ENCODE measurements at places on chromosomes 5 and 9. TPM values are rescaled to one million over a fixed set of nuclear protein-coding genes. Genes with fewer than 3 reads are reported as not detected.

Gene CA9
- polyA plus RNA-seq, result 9.5 TPM

Gene LRRC19
- not detected for polyA plus RNA-seq

Gene NINJ1
- polyA plus RNA-seq, result 16.5 TPM

Gene ADRA1B
- 0.23 TPM for polyA plus RNA-seq

Gene MARCOL
- polyA plus RNA-seq, result not detected

Gene SLIT3
- polyA plus RNA-seq, result 10.1 TPM

Gene FSD1L
- 3.4 TPM for polyA plus RNA-seq

Gene KLF9
- 4.5 TPM for polyA plus RNA-seq

GRCh38 chr9:3646226-3646625 lies 120.4 kb upstream of the RFX3 start:
- H3K36me3 ChIP-seq, result no peaks in the 10 kb centered on the region
- H3K27me3 ChIP-seq, result no peaks in the 10 kb centered on the region
- H3K4me1 ChIP-seq, result no peaks in the 10 kb centered on the region

GRCh38 chr9:75505654-75506053 lies 384.8 kb upstream of the PCSK5 start:
- no peak overlapping the region for H3K27ac ChIP-seq
- no peaks in the 10 kb centered on the region for H3K36me3 ChIP-seq
- DNase-seq, result no peak
- H3K4me3 ChIP-seq, result no peak overlapping the region
- no peaks in the 10 kb centered on the region for H3K4me1 ChIP-seq

DNA sequence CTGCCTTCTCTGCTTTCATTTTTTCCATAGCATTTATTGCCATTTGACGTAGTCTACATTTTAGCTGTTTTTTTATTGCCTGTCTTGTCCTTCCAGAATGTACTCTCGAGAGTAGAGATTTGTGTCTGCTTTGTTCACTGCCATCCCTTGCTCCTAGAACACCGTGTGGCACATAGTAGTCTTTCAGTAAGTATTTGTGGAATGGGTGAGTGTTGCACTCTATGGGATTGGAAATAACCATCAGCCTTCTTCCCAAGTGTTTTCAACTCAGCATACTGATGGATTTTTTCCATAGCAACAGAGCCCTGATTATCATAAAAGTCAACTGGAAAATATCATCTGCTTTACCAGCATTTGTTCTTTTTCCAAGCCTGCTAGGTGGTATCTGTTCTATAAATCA lies 462.6 kb downstream of the ENC1 start:
- H3K4me1 ChIP-seq, result peaks cover 1% of the 10 kb centered on the region
- H3K36me3 ChIP-seq, result no peaks in the 10 kb centered on the region
- H3K4me3 ChIP-seq, result no peak overlapping the region
- H3K27me3 ChIP-seq, result no peaks in the 10 kb centered on the region
- no peak for DNase-seq
- H3K27ac ChIP-seq, result no peak overlapping the region

- no peaks in the 10 kb centered on the region for H3K4me1 ChIP-seq
- no peak overlapping the region for H3K4me3 ChIP-seq
- H3K27ac ChIP-seq, result no peak overlapping the region
- no peak for DNase-seq
- H3K36me3 ChIP-seq, result no peaks in the 10 kb centered on the region
Measured at GRCh38 chr9:91898451-91899218, 51.4 kb downstream of the ROR2 start.

- no peaks in the 10 kb centered on the region for H3K4me1 ChIP-seq
- DNase-seq, result no peak
- no peak overlapping the region for H3K4me3 ChIP-seq
- H3K27me3 ChIP-seq, result no peaks in the 10 kb centered on the region
- no peaks in the 10 kb centered on the region for H3K36me3 ChIP-seq
Measured at GRCh38 chr9:88604836-88605511, 70.0 kb downstream of the NXNL2 start.

DNA sequence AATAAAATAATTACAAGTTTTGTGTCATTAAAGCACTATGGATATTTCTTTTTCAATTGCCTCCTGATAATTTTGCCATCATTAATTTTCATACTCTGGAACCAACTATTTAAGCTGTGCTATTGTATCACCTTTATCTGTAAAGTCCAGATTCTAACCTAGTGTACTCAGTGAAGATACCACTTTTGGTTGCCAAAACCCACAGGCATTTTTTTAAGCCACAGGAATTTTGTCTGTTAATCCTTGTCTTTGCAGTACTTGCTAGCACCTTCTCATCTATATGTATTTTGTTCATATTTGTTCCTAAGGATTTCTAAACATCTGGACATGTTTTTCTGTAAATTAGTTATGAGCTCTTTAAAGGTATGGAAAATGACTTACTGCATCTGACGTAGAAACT lies 481.4 kb upstream of the DAB2 start:
- H3K27me3 ChIP-seq, result no peaks in the 10 kb centered on the region
- H3K36me3 ChIP-seq, result no peaks in the 10 kb centered on the region
- no peak overlapping the region for H3K27ac ChIP-seq
- no peak for DNase-seq

GRCh38 chr5:96961053-96961452 lies 25.2 kb downstream of the LNPEP start:
- no peak overlapping the region for H3K4me3 ChIP-seq
- H3K27me3 ChIP-seq, result no peaks in the 10 kb centered on the region
- no peaks in the 10 kb centered on the region for H3K36me3 ChIP-seq
- H3K27ac ChIP-seq, result no peak overlapping the region
- H3K4me1 ChIP-seq, result peaks cover 31% of the 10 kb centered on the region

- H3K27ac ChIP-seq, result peak overlapping the region; percentile 79
- peaks cover 47% of the 10 kb centered on the region for H3K4me1 ChIP-seq
- peak; percentile 69 for DNase-seq
- no peaks in the 10 kb centered on the region for H3K27me3 ChIP-seq
- peaks cover 4% of the 10 kb centered on the region for H3K36me3 ChIP-seq
- H3K4me3 ChIP-seq, result peak overlapping the region; percentile 23
Measured at GRCh38 chr5:69238760-69239251, 4.1 kb downstream of the CDK7 start.

- no peaks in the 10 kb centered on the region for H3K27me3 ChIP-seq
- H3K27ac ChIP-seq, result peak overlapping the region; percentile 52
- peaks cover 14% of the 10 kb centered on the region for H3K4me1 ChIP-seq
- no peaks in the 10 kb centered on the region for H3K36me3 ChIP-seq
- no peak overlapping the region for H3K4me3 ChIP-seq
Measured at GRCh38 chr5:15992918-15993317, 186.7 kb downstream of the MARCHF11 start.

DNA sequence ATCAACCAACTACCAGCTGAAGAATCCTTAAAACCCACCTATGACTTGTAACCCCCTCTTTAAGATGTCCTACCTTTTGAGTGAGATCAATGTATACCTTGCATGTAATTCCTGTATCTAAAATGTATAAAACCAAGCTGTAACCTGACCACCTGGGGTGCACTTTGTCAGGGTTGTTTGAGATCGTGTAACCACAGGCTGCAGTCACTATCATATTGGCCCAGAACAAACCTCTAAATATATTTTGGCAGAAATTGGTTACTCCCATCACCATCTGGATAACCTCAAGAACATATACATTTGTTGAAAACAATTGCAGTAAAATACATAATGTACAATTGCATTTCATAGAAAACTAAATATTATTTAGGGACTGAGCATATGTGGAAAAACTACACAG lies 8.4 kb downstream of the CARNMT1 start:
- no peak overlapping the region for H3K4me3 ChIP-seq
- no peaks in the 10 kb centered on the region for H3K27me3 ChIP-seq
- DNase-seq, result no peak
- H3K36me3 ChIP-seq, result peaks cover 1% of the 10 kb centered on the region
- no peak overlapping the region for H3K27ac ChIP-seq

DNA sequence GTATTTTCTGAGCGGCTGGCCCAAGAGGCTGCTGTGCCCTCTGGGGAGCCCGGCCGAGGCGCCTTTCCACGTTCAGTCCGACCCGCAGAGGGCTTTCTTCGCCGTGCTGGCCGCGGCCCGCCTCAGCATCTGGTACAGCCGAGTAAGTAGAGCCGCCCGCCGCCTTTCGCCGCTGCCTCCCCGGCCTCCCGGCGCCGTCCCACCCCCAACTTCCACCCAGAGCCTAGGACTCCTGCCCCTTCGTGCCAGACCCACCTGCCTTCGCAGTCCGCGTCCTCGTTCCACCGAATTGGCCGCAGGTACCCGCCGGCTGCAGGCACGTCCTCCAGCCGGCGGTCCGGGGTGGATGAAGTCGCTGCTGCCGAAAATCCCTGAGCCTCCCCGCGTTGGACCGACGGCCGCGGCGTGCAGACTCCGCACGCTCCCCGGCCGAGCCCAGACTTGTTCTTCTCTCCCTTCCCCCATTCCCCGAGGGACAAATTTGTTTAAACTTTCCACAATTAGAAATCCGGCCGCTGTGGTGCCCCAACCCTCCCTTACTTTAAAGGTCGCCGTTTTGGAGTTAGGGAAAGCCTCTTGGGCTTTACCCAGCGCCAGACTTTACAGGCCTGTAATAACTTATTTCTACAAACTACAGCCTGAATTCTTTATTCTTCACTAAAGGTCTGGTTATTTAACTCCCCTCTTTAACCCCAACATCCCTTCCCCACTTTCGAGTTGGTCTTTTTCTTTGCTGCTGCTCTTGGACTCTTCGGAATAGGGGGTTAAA lies 589 bp downstream of the RIC1 start:
- H3K4me1 ChIP-seq, result peaks cover 36% of the 10 kb centered on the region
- DNase-seq, result no peak
- peak overlapping the region; percentile 85 for H3K27ac ChIP-seq
- no peaks in the 10 kb centered on the region for H3K36me3 ChIP-seq

DNA sequence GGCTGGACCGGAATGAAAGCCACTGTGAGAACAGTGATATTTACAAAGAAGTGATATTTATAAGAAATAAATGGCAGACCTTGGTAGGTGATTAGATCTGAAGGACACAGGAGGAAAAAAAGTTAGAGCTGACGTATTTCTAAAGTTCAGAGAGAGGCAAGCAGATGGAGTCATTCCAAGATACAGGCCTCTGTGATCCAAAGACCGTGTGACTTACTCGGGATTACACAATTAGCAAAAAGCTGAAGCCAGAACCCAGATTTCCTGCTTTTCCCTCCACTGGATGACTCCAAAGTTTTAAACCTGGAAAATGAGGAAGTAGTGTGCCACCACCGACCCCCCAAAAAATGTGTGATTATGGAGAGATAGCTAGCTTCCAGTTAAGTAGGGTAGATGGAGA lies 3.1 kb upstream of the DOCK8 start:
- peaks cover 3% of the 10 kb centered on the region for H3K4me1 ChIP-seq
- no peaks in the 10 kb centered on the region for H3K36me3 ChIP-seq
- no peak overlapping the region for H3K27ac ChIP-seq
- H3K27me3 ChIP-seq, result no peaks in the 10 kb centered on the region
- DNase-seq, result no peak

- no peak for DNase-seq
- no peaks in the 10 kb centered on the region for H3K27me3 ChIP-seq
- H3K4me3 ChIP-seq, result no peak overlapping the region
- H3K4me1 ChIP-seq, result no peaks in the 10 kb centered on the region
Measured at GRCh38 chr9:86322973-86323644, 31.1 kb downstream of the TUT7 start.

DNA sequence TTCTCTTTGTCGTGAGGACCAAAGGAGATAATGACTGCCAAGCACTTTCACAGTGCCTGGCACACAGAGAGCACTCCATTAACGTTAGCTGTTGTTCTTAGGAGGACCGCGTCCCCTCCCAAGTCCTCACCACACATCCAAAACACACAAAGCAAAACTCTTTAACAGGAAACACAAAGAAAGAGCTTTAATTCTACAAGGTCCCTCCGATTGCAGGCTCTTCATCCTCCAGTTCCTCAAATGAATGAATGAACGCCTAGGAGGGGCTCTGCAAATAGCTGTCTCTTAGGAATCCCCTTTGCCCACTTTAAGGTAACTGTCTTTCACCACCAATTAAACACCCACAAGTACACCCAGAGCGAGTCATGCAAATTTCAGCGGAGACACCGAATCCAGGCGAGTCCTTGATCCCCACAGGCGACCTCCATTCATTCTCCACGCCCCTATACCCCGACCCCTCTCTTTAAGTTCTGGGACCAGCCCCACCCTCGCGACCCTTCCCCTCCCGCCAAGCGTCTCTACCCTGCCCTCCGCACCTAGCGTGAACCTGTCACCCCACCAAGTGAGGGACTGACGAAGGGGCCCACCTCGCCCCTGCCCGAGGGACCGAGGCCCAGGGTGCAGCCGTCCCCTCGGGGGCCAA lies 644 bp downstream of the TSC1 start:
- no peaks in the 10 kb centered on the region for H3K27me3 ChIP-seq
- DNase-seq, result no peak
- H3K27ac ChIP-seq, result peak overlapping the region; percentile 97
- peaks cover 29% of the 10 kb centered on the region for H3K4me1 ChIP-seq
- H3K4me3 ChIP-seq, result peak overlapping the region; percentile 82

DNA sequence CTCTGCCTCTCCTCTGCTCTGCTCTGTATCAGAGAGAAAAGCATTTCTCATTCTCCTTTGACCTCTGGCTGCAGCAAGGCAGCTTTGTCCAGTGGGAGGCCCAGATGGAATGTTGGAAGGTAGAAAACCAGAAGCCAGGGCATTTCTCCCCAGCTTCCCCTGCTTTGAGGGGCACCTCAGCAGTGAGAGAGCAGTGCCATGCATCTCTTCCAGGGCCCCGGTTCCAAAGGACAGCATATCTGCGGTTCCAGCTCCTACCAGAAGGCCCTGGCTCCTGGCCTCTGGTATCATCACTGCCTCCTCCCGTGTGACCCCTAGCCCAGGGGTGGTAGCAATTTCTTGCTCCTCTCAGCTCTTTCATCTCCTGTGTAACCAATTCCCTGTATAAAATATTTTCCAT lies 190.8 kb downstream of the SPOCK1 start:
- H3K27ac ChIP-seq, result no peak overlapping the region
- no peaks in the 10 kb centered on the region for H3K27me3 ChIP-seq
- peaks cover 18% of the 10 kb centered on the region for H3K4me1 ChIP-seq
- DNase-seq, result no peak
- H3K36me3 ChIP-seq, result no peaks in the 10 kb centered on the region

DNA sequence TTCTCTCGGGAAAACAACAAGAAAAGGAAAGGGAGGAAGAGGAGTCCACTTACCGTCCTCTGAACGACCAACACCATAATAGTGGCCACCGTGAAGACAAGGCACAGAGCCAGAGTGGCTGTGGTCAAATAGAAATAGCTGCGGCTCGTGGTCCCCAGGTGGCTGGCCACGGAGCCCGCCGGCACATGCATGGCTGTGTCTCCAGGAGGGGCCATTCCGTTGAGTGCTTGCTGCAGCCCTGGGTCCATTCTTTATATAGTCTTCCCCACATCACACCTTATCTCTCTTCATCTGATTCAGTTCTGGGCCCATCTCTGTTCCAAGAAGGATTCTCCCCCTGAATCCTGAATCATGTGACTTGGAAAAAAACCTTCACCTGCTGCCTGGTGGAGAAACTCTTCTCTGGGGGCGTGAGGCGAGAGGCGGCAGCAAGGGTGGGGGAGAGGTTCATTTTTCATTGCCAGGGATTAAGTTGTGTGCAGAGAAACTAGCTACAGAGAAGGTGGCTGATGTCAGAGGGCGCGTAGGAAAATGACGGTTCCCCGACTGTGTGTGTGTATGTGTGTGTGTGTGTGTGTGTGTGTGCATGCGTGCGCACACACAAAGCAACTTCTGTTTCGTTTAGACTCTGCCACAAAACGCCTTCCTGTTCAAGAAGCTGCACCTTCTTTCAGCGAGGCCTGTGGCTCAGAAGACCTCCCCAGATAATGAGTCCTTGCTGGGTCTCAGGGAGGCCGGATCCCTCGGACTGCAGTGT lies at the start of gene TNFSF8:
TSS of gene TNFSF8 (minus strand) at position 536 of the 757 bp plus-strand sequence. CDS start at position 248, 288 bp downstream.
- peaks cover 12% of the 10 kb centered on the region for H3K27me3 ChIP-seq
- no peak within 1 kb of the TSS for H3K27ac ChIP-seq
- no peak for DNase-seq
- no peak within 1 kb of the TSS for H3K4me3 ChIP-seq
- H3K4me1 ChIP-seq, result no peaks in the 10 kb centered on the region
